Lower lobe of right lung (tissue), 2 donors: ENCODE measurements at places on chromosomes 13 and 19. TPM values are rescaled to one million over a fixed set of nuclear protein-coding genes. Genes with fewer than 3 reads are reported as not detected.

DNA sequence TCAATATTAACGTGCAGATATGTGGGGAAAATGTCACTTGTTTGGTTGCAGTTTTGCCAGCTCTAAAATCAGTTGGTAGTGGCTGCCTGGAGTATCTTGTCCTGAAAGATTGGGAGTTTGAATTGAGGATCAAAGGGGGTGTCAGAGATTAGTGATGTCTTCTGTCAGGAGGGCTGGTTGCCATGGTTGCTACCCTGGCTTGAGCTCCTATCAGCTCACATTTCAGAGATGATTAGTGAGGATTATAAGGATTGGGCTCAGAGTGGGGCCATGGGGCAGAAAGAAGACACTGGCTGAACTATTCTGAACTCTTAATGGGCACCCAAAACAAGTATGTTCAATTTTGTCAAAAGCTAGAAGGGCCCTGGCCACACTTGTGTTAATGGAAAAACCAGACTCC lies 95.5 kb upstream of the RNF113B start:
- DNase-seq = no peak

- DNase-seq = no peak
Observed at GRCh38 chr13:98542568-98543377, 34.1 kb downstream of the STK24 start.

- DNase-seq = peak; percentile 94
Observed at GRCh38 chr19:45404557-45405434, at the start of gene PPP1R13L. TSS of gene PPP1R13L (minus strand) at chr19:45405069. CDS start at chr19:45398318, 6,751 bp downstream.

GRCh38 chr13:100234524-100235136 lies 145.7 kb downstream of the PCCA start:
- no peak for DNase-seq

DNA sequence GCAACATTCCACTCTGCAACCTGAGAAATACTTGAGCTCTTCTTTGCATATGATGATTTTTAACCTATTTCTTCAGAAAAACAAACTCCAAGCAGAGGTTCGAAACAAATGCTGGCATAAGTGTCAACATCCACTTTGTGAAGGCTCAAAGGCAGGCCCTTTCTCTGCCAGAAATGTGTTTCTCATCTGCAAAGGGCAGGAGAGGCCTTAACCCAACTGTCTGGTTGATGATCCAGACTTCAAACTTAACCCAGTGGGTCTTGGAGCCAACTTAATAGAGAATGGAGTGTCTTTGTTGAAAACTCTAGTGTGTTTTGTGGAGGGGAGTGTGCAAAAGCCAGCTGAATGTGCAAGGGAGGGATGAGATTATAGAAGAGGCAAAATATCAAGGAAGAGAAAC lies 28.3 kb upstream of the ZNF507 start:
- DNase-seq = no peak

DNA sequence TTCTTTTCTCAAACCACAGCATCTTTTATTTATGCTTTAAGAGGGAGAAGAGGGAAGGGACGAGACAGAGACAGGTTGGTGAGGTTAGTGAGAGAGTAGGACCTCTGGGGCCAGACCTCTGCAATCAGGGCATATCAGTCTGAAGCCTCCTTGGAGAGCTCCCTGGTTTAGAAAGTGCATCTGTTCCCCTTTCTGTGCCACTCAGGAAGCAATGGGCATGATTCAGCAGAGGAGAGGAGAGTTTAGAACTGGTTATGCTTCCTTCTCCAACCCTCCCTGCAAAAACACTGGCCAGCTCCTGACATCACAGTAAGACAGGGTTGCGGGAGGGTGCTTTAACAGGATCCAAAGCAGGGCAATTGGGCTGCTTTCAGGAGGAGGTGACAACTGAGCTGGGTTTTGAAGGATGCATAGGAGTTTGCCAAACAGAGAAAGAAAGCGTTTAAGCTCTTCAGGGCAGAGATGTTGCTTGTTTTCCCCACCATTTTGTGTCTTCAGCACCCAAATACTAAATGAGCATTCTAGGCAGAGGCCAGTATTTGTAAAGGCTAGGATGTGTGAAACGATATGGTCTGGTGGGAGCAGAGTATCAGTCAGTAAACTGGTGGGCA lies 33.1 kb downstream of the CERS4 start:
- DNase-seq = no peak

Gene TPRX2
- total RNA-seq = not detected

Gene FXYD1
- total RNA-seq = 49.7 TPM
